Large intestine (tissue), 12 donors: ENCODE measurements at places on chromosomes 5 and 9. TPM values are rescaled to one million over a fixed set of nuclear protein-coding genes. Genes with fewer than 3 reads are reported as not detected.

Gene ADAMTSL2
- polyA plus RNA-seq = 0.69 TPM

Gene CNTNAP3
- 3.4 TPM for polyA plus RNA-seq

Gene DOCK2
- 6.2 TPM for polyA plus RNA-seq

Gene ENTPD2
- 9.9 TPM for polyA plus RNA-seq

Gene MLLT3
- polyA plus RNA-seq = 25.0 TPM

Gene CREB3
- 25.4 TPM for polyA plus RNA-seq

Gene GABRA1
- polyA plus RNA-seq = 0.61 TPM
